ENCODE measurements at places on chromosomes 6 and 20.

DNA sequence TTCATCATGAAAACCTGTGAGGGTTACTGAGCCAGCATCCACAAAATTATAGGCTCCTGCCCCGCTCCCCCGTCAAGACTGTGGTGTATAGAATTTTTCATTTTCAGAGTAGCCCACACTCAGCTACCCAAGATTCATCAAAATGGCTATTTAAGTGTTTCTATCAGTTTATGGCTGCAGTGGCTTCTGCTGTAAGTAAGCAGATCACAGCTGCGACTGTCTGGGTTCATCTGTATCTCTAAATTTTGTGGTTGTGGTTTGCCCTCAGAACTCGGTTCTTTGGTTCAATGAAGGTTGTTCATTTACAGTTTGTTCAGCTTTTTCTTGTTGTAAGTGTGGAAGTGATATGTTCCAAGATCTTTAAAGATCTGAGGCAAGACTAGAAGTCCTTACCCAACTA lies 284.2 kb downstream of the DOK5 start:
- DNase-seq, result no peak

DNA sequence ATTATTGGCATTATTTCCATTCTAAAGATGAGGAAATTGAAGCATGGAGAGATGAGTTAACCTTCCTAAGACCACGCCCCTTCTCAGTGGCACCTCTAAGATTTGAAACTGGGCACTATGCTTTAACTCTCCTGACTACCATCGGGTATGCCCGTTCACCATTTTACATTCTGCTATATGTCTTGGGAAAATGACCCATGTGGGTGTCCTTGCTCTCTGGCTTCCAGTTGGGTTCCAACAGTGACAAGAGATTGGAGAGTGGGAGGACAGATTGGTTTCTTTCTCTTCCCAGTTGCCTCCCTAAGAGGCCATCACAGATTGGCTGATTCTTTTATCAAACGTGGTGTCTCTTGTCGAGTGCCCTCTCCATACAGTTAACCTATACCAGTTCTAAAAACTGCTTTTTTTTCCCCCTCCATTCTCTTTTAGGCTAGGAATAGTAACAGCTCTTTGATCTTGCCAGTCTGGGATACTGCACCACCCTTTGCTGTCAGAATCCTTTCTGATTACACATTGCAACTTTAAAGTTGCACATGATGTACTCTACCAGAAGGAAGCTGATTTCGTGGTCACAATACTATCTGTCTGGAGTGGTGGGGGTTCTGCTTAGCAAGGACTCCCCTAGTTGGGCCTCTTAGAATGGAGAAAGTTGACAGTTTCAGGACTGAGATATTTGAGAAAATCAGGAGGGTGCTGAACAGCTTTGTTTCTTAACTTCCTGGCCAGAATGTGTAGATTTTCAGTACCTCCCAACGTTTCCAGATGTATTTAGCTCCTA lies 88.0 kb upstream of the ELOVL5 start:
- DNase-seq, result no peak

- DNase-seq, result no peak
Measured at GRCh38 chr6:113488812-113489685, 368.1 kb upstream of the MARCKS start.

DNA sequence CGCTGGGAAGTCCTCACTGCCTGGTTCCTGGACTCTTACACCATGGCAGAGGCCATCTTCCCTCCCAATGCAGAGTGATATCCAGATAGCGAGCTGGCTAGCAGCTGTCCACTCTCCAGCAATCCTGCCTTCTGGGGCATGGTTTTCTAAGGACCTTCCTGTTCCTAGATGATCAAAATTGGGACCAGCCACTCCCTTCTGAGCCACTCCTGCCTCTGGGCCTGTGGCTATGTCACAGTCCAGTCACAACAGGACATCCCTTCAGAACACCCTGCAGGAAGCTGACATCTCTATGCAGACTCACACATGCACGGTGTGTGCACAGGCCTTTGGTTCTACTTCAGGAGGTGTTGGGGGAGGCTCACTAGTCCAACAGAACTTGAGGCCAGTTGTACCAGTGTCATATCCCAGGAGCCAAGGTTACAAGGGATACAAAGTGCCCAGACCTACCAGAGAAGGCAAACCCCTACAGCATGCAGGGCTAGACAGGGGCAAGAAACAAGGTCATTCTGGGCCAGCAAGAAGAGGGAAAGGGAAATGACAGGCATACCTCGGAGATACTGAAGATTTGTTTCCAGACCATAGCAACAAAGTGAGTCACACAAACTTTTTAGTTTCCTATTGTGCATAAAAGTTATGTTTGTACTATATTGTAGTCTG lies 2.7 kb upstream of the MCCD1 start:
- no peak for DNase-seq

DNA sequence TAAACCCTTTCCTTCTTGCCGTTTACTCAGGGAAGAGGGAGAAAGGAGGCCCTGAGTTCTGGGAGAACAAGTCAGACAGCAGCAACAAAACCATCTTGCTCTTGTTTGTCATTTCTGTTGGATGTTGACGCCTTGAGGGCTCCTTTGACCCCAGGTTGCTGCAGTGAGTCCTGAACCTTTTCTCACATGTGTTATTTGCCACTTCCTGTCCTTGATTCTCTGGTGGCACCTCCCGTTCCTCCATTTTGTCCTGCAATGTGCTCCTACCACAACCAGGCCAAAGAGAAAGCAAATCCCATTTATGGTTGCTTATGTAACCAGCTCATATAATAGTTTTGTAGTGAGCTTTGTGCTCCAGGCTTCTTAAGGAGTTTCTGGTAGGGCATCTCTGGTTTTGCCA lies 66.6 kb upstream of the ADGRF4 start:
- DNase-seq, result no peak

DNA sequence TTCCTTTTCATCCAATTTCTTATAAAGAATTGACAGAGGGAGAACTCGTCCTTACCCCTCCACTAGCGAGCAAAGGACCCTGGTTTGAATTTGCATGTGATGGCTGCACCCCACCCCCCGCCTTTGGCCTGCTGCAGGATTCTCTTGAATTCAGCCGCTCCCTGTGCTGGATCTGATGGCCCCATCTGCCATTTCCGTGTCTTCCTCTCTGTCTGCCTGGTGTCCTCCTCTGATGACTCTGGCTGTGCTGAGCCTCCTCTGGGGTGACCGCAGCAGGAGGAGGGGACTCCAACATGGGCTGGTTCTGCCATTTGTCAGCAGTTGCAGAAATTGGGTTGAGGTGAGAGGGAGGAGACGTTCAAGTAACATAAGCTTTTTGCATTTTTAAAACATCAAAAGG lies 188.8 kb downstream of the DLL1 start:
- DNase-seq, result no peak

DNA sequence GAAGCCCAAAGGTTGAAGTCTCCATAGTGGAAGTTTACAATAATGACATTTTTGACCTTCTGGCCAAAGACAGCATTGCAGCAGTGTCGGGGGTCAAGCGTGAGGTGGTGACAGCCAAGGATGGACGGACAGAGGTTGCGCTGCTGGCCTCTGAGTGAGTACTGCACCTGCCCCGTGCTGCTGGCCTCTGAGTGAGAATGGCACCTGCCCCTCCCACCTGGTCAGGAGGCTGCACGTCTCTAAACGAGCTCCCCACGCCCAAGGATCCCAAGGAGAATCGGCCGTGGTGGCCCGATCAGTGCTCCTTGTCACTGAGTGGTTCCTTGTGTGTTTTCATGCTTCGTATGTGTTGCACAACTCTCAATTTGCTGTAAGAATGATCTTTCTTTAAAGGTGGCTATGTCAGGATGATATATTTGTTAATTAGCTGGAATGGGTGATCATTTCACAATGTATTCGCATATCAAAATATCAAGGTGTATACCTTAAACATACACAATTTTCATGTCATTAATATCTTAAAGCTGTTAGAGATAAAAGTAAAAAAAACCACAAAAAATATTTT lies 40.4 kb downstream of the FRMD1 start:
- DNase-seq, result no peak

- no peak for DNase-seq
Measured at GRCh38 chr6:107600121-107600520, 110.2 kb downstream of the SOBP start.

GRCh38 chr6:41935193-41935574 lies 6.4 kb downstream of the CCND3 start:
- no peak for DNase-seq

- DNase-seq, result no peak
Measured at GRCh38 chr6:149305372-149305771, 12.1 kb upstream of the TAB2 start.

GRCh38 chr20:22821796-22822195 lies 213.3 kb upstream of the SSTR4 start:
- DNase-seq, result no peak

DNA sequence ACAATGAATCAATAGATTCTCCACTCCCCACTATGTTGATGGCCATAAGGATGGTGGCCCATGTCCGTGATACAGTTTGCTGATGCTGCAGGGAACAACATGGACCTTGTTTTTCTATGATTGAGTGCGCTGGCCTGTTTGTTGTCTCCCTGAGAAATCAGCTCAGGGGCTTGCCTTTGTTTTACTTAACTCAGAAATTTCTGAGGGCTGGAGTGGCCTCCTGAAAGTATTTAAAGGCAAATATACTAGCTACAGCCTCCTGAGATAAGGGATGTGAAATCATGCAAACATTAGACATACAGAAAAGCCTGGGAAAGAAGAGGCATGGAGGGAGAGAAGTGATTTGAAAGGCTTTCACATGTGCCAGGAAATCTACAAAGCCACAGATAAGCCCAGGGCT lies 170.3 kb upstream of the FLRT3 start:
- no peak for DNase-seq

- no peak for DNase-seq
Measured at GRCh38 chr6:36975231-36976006, 10.6 kb downstream of the MTCH1 start.

- DNase-seq, result no peak
Measured at GRCh38 chr6:100105138-100105537, 111.1 kb upstream of the MCHR2 start.

- no peak for DNase-seq
Measured at GRCh38 chr6:7649037-7649810, 59.2 kb downstream of the SNRNP48 start.

GRCh38 chr20:49854190-49854875 lies 41.7 kb downstream of the SLC9A8 start:
- DNase-seq, result no peak

GRCh38 chr6:7260291-7261031 lies 52.5 kb downstream of the SSR1 start:
- no peak for DNase-seq

DNA sequence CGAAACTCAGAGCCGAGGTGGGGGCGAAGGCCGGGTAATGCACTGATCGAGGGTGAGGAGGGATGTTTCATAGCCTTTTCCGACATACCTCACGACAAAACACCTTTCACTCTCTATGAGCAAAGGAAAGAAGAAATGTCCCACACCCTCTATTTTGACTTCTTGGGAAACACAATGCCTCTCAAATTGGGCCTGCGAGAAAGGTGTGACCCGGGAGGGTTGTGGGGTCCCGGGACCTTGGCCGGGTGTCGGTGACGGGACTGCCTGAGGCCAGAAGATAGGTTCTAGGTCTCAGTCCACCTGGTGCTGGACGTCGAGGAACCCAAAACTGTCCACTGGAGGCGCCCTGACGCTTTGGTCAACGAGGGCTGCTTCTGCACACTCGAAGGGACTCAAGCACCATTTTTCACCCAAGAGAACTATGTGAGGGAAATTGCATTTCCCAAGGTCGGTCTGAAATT lies 41.1 kb upstream of the OSTM1 start:
- peak; percentile 4 for DNase-seq

GRCh38 chr6:134732763-134733162 lies 217.1 kb downstream of the ALDH8A1 start:
- DNase-seq, result no peak

- DNase-seq, result no peak
Measured at GRCh38 chr6:125477156-125477555, 175.4 kb upstream of the HDDC2 start.

- no peak for DNase-seq
Measured at GRCh38 chr6:23728707-23729106, 397.3 kb upstream of the NRSN1 start.

DNA sequence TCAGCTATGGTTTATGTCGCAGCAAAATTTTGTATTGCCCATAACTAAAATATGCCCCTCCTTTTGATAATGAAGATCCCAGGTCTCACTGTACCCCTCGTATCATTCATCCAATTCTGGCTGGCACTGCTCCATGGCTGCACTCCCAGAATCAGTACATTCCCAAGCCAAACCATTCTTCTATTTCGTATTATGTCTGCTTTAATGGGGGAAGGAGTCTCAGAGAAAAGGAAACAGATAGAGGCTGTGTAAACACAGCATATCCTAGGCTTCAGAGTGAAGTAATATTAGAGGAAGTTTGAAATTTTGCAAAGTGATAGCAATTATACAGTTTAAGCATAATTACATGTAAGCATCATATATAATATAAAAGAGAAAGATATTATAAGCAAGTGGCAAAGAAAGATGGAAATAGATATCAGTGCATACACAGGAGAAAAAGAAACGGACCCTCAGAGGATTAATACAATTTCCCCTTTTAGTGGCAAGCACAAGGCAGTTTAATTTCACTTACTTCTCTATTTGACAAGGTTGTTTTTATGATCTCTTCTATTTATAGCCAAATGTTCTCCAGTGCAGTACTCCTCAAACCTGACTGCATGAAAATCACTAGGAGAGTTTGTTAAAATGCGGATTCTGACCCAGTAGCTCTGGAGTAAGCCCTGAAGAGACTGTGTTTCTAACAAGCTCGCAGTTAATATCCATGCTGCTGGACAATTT lies 56.5 kb upstream of the TENT5A start:
- no peak for DNase-seq

- DNase-seq, result no peak
Measured at GRCh38 chr6:39053016-39053624, 4.5 kb downstream of the GLP1R start.

GRCh38 chr6:39515006-39515405 lies 192.5 kb upstream of the KCNK16 start:
- DNase-seq, result no peak

- DNase-seq, result no peak
Measured at GRCh38 chr20:23235173-23236027, 115.2 kb upstream of the NXT1 start.

DNA sequence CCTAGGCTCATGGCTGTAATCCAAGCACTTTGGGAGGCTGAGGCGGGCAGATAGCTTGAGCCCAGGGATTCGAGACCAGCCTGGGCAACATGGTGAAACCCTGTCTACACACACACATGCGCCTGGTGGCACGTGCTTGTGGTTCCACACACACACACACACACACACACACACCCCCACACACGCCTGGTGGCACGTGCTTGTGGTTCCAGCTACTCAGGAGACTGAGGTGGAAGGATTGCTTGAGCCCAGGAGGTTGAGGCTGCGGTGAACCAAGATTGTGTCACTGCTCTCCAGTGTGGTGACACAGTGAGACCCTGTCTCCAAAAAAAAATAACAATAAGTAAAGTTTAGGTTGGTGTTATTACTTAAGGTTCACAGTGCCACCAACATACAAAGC lies 165.8 kb downstream of the ZFAND3 start:
- no peak for DNase-seq

GRCh38 chr6:170450916-170451761 lies 102.0 kb downstream of the PSMB1 start:
- DNase-seq, result no peak

GRCh38 chr20:52399352-52399751 lies 207.8 kb upstream of the ZFP64 start:
- DNase-seq, result no peak
